Calu3 (cell line): ENCODE measurements at places on chromosomes 7 and 10. TPM values are rescaled to one million over a fixed set of nuclear protein-coding genes. Genes with fewer than 3 reads are reported as not detected.

DNA sequence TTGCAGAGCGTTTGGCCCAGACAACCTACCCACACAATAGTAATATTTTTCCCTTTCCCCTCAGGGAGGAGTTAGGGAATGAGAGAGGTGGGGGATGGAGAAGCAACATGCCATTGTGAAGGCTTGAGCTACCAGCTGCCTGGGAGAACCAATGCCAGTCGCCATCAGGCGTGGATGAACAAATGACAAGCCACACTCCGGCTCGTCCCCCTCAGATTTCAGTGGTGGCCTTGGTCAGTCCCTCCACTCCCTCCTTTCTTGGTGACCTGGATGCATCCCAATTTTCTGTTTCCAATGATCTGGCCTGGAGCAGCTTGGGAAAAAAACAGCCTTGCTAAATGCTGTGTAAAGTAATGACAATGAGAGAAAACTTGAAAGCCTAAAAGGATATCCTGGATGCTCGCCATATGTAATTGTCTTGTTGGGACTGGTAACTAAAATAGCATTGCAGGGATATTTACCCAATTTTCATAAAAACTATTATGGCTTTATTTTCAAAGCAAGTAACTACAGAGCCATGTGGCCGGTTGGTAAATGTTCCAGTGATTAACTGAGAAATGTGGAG is 110.7 kb downstream of the ICA1 start:
- H3K27ac ChIP-seq = no peak overlapping the region
- DNase-seq = no peak
- no peaks in the 10 kb centered on the region for H3K27me3 ChIP-seq
- no peak overlapping the region for H3K4me3 ChIP-seq

Gene CLDN12
- total RNA-seq = 37.3 and 42.5 TPM in 2 replicates

DNA sequence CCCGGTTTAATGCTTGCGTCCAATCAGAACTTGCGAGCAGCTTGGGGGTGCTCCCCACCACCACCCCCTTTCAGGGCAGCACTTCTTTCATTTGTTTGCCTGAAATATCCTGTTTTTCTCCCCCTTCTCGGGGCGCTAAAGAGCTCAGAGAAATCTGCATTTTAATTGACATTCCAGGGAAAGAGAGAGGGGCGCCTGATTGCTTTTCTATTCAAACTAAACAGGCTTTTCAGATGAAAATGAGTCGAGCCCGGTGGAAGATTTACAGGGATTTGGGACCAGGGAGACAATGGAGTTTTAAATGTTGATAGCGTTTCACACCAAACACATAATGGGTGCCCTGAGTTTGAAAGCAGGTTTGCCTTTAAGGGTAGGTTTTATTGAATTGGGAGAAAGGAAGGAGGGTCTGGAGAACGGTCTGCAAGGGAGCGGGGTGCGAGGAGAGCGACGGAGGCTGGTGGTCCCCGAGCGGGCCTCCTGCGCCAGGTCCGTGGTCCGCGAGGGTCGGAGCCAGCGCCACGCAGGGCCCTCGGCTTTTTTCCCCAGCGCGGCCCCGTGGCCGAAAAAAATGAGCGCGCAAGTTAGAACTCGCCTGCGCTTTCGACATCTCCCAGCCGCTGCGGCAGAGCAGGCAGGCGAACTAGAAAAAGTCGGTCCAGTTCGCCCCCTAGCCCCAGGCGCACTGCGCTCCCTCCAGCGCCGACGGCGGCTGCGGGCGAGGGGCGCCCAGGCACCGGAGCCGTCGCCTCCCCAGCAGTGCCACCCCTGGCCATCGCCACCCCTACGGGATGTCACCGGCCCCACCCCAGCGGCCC is 1.3 kb downstream of the FGFR2 start:
- DNase-seq = peak; percentile 48
- H3K27ac ChIP-seq = peak overlapping the region; percentile 91
- peaks cover 41% of the 10 kb centered on the region for H3K36me3 ChIP-seq
- H3K4me1 ChIP-seq = peaks cover 17% of the 10 kb centered on the region
- no peaks in the 10 kb centered on the region for H3K27me3 ChIP-seq

DNA sequence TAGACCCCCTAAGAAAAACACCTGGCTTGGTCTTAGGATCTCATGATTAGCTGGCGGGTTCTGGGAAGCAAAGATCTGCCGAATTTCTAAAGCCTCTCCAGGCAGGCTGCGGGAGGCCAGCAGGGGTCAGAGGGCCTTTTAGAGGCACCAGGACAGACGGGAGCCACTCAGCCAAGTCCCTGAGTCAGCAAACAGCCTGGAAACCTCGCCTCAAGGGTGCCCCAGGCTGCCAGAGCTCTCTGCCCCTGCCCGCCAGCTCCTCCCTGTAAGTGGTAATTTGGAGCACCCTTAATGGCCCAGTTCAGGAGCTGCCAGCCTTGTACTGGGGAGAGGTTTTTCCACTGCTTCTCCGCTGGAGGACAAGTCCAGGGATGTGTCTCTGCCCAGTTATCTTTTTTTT is 88.7 kb downstream of the HIP1 start:
- no peak overlapping the region for H3K4me3 ChIP-seq
- H3K27me3 ChIP-seq = no peaks in the 10 kb centered on the region
- no peak overlapping the region for H3K27ac ChIP-seq
- H3K36me3 ChIP-seq = no peaks in the 10 kb centered on the region
- no peaks in the 10 kb centered on the region for H3K4me1 ChIP-seq
- no peak for DNase-seq

GRCh38 chr7:76060842-76061241 is 12.9 kb downstream of the MDH2 start:
- H3K27me3 ChIP-seq = no peaks in the 10 kb centered on the region
- no peak overlapping the region for H3K27ac ChIP-seq
- no peaks in the 10 kb centered on the region for H3K36me3 ChIP-seq
- H3K4me3 ChIP-seq = no peak overlapping the region
- DNase-seq = no peak

- no peaks in the 10 kb centered on the region for H3K27me3 ChIP-seq
- H3K4me3 ChIP-seq = no peak overlapping the region
- DNase-seq = no peak
- H3K27ac ChIP-seq = no peak overlapping the region
- H3K36me3 ChIP-seq = peaks cover under 1% of the 10 kb centered on the region
- peaks cover 14% of the 10 kb centered on the region for H3K4me1 ChIP-seq
Observed at GRCh38 chr10:62237966-62238365, 30.7 kb downstream of the RTKN2 start.

DNA sequence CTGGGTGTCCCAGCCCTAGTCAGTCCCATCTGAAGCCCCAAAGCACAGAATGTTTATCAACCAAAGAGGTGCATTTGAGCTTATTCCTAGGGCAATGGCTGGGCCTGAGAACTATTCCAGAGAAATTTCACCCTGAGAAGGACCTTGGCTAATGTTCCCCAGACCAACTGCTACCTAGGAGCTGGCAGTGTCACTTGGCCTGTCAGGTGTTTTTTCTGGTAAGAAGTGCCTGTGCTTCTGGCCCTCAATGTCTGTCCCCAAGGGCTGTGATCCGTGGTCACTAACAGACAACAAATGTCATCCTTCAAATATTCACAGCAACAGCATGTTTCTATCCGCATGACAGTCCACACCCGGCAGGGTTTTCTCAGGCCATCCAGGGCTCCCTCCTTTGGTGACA is 209.3 kb upstream of the FRMD4A start:
- peaks cover 22% of the 10 kb centered on the region for H3K4me1 ChIP-seq
- peaks cover 15% of the 10 kb centered on the region for H3K36me3 ChIP-seq
- DNase-seq = no peak
- no peak overlapping the region for H3K27ac ChIP-seq
- H3K4me3 ChIP-seq = no peak overlapping the region

Gene TUBB8
- total RNA-seq = 0.34 TPM in 1 of 2 replicates, not detected in the other

GRCh38 chr10:98957801-98958200 is 277.9 kb downstream of the HPSE2 start:
- no peak overlapping the region for H3K27ac ChIP-seq
- no peaks in the 10 kb centered on the region for H3K4me1 ChIP-seq
- DNase-seq = no peak

DNA sequence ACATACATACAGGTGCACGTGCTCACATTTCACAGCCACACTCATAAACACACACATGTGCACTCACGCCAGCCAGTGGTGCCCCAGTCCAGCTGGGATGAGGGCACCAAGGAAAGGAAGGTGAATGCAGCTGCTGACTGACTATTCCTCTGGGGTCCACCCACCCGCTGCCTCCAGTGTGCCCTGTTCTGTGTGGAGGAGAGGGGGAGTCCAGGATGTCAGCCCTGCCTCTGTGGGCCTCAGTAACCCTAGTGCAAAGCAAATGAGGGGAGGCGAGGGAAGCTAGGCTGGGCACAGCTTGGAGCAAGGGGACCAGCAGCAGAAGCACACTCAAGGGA is 57.6 kb downstream of the YKT6 start:
- H3K4me3 ChIP-seq = no peak overlapping the region
- H3K36me3 ChIP-seq = no peaks in the 10 kb centered on the region
- H3K27me3 ChIP-seq = peaks cover 13% of the 10 kb centered on the region
- H3K27ac ChIP-seq = no peak overlapping the region
- peaks cover 17% of the 10 kb centered on the region for H3K4me1 ChIP-seq
- DNase-seq = no peak

GRCh38 chr10:58775960-58776567 is 263.4 kb downstream of the BICC1 start:
- no peaks in the 10 kb centered on the region for H3K27me3 ChIP-seq
- peaks cover 26% of the 10 kb centered on the region for H3K4me1 ChIP-seq
- H3K4me3 ChIP-seq = no peak overlapping the region
- no peak for DNase-seq
- no peaks in the 10 kb centered on the region for H3K36me3 ChIP-seq
- H3K27ac ChIP-seq = no peak overlapping the region

DNA sequence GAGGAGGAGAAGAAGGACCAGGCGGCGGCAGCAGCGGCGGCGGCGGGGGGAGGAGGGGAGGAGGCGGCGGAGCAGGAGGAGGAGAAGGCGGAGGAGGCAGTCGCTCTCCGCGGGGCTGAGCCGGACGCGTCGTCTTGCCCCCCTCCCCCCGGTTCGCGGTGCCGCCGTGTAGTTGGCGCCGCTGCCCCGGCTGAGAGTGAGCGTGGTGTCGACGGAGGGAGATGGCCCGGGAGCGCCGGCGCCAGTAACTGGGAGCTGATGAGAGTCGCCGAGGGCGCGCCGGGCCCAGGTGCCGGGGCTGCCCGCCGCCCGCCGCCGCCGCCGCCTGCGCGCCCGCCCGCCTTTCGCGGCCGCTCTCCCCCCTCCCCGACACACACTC is 257 bp downstream of the WAC start:
- H3K4me1 ChIP-seq = peaks cover 28% of the 10 kb centered on the region
- H3K4me3 ChIP-seq = peak overlapping the region; percentile 87
- peaks cover 68% of the 10 kb centered on the region for H3K36me3 ChIP-seq
- peak overlapping the region; percentile 94 for H3K27ac ChIP-seq

Gene CCDC3
- not detected in 2 replicates for total RNA-seq

Gene GNG11
- 2.6 and 3.5 TPM in 2 replicates for total RNA-seq

DNA sequence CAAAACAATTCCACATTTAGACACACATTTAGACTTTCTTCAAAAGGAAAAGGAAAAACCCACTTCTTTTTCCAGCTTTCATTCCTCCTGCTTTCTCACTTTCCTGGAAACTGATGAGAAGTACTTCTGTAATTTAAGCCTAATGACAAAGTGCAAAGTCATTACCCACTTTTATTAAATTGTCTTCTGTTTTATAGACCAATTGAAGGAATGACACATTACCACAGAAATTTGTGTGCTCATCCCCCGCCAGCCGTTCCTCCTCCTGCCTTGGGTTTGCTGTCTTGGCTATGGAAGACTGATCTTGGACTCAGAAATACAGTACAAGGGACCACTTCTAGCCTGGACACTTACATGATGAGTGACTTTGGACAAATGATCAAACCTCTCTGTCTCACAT is 717.8 kb downstream of the SORCS3 start:
- H3K4me1 ChIP-seq = no peaks in the 10 kb centered on the region
- no peaks in the 10 kb centered on the region for H3K36me3 ChIP-seq
- no peak overlapping the region for H3K27ac ChIP-seq
- H3K4me3 ChIP-seq = no peak overlapping the region

DNA sequence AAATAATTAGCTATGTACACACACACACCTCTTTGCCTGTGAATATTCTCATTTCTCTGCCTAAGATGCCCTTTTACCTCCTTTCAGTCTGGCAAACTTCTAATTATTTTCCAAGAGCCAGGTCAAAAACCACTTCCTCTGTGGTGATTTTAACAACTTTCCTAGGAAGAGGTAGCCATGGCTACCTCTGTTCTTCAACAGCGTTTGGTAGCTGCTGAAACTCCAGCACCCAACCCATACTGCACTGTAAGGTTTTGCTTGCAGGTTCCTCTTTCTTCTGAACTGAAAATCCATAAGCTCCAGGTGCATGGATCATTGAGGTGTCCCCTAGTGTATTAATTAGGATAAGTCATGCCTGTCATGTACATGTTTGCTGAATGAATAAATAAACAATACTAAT is 25.6 kb downstream of the NRCAM start:
- H3K4me1 ChIP-seq = peaks cover 35% of the 10 kb centered on the region
- H3K36me3 ChIP-seq = no peaks in the 10 kb centered on the region
- no peak for DNase-seq
- no peak overlapping the region for H3K27ac ChIP-seq

- no peak for DNase-seq
- peaks cover 15% of the 10 kb centered on the region for H3K4me1 ChIP-seq
- peaks cover 4% of the 10 kb centered on the region for H3K36me3 ChIP-seq
- no peak overlapping the region for H3K4me3 ChIP-seq
- H3K27ac ChIP-seq = no peak overlapping the region
Observed at GRCh38 chr10:8017277-8017676, 37.2 kb upstream of the GATA3 start.

GRCh38 chr10:3981300-3981699 is 196.3 kb upstream of the KLF6 start:
- H3K27ac ChIP-seq = no peak overlapping the region
- H3K36me3 ChIP-seq = no peaks in the 10 kb centered on the region
- H3K4me3 ChIP-seq = no peak overlapping the region
- H3K27me3 ChIP-seq = no peaks in the 10 kb centered on the region
- DNase-seq = no peak
- no peaks in the 10 kb centered on the region for H3K4me1 ChIP-seq

- H3K4me1 ChIP-seq = peaks cover 8% of the 10 kb centered on the region
- H3K27ac ChIP-seq = no peak overlapping the region
- no peaks in the 10 kb centered on the region for H3K27me3 ChIP-seq
- no peak overlapping the region for H3K4me3 ChIP-seq
- DNase-seq = no peak
Observed at GRCh38 chr10:79136236-79137005, 67.7 kb downstream of the ZMIZ1 start.

DNA sequence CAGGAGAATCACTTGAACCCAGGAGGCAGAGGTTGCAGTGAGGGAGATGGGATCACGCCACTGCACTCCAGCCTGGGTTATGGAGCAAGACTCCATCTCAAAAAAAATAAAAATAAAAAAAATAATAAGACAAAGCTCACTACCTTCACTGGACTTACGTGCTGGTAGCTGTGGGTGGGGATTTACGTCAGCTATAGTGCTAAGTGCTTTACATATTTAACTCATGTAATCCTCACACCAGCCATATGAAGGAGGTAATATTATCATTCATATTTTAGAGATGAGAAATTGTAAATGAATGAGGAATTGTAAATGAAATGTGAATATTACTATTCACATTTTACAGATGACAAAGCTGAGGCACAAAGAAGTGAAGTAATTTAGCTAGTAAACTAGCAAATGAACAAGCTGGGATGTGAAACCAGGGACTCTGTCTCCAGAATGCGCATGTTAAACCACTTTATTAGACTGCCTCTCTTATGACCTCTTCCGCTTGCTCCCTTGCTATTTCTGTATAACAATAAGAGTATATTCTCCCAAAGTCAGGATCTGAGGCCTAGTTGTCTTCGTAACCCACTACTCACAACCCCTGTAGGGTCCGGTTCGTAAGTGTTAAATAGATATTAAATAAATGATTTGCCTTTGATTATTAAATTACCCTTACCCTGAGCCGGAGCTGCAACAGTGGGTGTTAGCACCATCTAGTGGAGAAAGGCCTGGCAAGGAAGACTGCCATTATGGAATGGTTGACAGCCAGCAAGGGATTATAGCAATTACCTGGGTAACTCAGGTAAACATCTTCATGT is 70.2 kb downstream of the HTR7 start:
- H3K27ac ChIP-seq = no peak overlapping the region
- H3K36me3 ChIP-seq = no peaks in the 10 kb centered on the region
- H3K27me3 ChIP-seq = peaks cover 78% of the 10 kb centered on the region
- no peak overlapping the region for H3K4me3 ChIP-seq
- H3K4me1 ChIP-seq = no peaks in the 10 kb centered on the region
